ENCODE measurements at places on chromosomes 4 and X.

GRCh38 chr4:34851411-34851810 lies 1392.9 kb downstream of the ARAP2 start:
- DNase-seq, result no peak

DNA sequence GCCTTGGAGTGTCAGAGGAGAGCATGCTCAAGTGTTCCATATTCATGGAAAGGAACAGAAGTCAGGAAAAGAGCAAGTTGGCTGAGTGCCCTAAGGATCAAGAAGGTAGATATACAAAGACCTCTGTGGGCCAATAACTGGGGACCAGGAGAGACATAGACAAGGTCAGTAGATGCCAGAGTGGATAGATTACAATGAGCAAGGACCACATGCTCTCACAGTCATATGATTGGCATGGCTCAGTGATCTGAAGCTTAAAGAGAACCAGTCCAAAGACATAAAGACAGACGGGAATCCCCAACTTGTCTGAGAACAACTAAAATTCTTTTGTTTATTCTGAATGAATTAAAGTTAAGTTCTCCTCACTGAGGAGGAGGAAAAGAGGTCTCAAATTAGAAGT lies 289.7 kb downstream of the HS3ST1 start:
- no peak for DNase-seq

GRCh38 chr4:148881860-148882643 lies 439.8 kb upstream of the NR3C2 start:
- peak; percentile 15 for DNase-seq

DNA sequence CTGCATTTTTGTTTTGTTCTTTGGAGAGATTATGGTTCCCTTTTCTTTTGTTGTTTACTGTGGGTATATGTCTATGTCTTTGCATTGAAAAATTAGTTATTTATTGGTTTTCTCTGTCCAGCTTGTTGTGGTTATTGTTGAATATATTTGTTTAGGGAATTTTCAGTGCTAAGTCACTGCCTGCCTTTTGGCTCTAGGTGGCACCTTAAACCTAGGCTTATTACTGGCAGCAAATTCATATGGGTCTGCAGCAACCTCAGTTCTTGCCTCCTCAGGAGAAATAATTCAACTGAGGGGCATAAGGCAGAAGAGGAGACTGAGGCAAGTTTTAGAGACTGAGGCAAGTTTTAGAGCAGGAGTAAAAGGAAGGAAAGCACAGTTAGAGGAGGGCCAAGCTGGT lies 1157.3 kb upstream of the AGA start:
- no peak for DNase-seq

GRCh38 chr4:133270021-133270570 lies 121.0 kb downstream of the PCDH10 start:
- DNase-seq, result no peak

DNA sequence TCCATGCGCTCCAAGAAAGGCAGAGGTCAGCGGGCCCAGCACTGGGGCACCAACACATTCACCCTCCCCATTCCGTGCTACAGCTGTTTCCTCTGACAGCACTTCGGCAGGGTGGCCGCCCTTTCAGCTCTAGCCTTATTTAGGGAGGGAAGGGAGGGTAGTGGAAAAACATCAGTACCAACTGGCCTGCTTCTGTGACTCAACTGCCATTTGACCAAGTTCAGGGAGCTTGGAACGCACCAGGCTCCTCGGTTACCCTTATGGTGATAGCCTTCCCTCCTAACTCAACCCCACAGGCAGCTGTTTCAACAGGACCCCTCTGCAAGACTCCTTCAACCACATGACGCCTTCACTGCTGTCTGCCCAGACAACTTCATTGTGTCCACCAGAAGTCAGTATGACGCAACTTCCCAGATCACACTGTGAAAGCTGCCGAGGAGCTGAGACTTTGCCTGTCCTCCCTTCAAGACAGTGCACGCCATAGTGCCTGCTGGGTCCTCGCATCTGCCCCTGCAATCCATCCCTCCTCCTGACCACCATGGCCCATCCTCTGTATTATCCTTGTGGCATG lies 132.2 kb downstream of the AFAP1 start:
- DNase-seq, result no peak

DNA sequence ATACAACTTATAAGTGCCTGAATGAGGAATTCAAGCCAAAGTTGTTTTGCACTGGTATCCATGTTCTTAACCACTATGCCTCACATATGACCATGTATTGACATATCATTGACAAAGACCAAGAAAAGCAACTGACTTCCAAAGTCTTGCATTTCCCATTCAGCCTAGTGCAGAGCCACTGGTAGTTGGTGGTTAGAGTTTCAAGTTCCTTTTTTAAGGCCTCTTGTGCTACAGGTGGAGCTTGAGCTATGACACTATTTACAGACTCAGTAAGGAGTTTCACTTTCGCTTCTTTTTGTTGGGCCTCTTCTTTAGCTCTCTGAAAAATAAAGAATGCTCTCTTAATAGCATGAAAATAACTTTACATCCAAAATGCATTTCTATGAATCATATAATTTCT lies 763.0 kb downstream of the DMD start:
- no peak for DNase-seq

- DNase-seq, result no peak
Measured at GRCh38 chrX:154096140-154097002, 1.1 kb downstream of the MECP2 start.

GRCh38 chr4:145520172-145520571 lies 38.5 kb downstream of the SMAD1 start:
- no peak for DNase-seq

DNA sequence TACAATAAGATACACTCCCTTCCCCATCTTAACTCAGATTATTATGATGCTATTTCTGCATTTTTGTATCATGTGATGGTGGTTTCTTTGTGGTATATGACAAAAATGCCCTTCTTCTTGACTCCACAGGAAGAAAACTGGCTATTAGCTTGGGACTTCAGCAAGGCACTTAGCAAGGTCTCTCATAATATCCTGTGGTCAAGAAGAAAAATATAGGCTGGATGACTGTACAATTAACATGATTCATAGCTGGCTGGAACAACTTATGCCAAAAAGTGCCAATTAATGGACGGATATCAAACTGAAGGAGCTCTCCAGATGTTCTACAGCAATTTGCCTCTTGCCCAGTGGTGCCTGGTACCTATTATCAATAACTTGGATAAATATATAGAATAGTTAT lies 2.3 kb upstream of the MID1IP1 start:
- DNase-seq, result no peak
